ENCODE measurements at places on chromosomes 4 and X.

GRCh38 chr4:169174247-169174646, 96.5 kb downstream of the SH3RF1 start:
- no peak for DNase-seq

DNA sequence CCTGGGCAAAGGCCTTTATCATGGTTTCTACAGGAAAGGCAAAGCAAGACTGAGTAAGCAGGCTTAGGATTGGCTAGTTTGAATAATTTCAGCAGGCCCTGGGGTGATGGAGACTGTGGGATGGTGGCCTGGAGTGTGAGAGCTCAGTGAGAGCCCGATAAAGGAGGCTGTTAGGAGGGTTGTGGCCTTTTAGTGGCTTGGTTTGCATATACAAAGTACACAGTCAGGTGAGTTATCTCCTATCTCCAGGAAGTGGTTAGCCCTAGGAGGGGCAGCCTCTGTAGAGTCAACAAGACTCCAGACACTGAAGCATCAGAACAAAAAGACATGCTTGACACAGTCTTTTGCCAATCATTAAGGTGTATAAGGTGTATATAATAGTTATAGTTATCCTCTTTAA, 157.2 kb downstream of the CFAP299 start:
- peak; percentile 45 for DNase-seq

GRCh38 chr4:37993806-37994205, 33.6 kb downstream of the PTTG2 start:
- DNase-seq = no peak

DNA sequence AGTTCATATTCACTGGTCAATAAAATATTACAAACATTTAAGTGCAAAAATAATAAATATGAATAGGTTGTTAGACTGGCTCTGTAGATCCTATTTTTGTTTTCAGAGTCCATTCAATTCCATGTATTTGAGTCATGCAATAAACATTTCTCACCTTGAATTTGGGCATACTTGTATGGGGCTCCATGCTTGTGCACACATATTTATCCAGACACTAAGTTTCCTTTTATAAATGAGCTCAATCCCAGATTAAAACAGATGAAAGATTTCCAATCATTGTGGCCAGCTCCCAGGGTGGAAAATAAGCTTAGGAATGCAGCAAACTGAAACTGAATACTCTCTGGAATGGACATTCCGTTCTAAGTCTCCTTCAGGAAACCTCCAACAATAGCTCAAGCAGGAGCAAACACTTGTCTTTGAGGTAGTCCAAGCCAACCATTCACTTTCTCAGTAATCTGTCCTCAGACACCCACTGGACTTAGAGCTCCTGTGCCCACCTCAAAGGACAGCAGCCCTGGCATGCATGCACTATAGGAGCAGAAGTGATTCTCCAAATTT, 16.4 kb downstream of the DMD start:
- DNase-seq = no peak

DNA sequence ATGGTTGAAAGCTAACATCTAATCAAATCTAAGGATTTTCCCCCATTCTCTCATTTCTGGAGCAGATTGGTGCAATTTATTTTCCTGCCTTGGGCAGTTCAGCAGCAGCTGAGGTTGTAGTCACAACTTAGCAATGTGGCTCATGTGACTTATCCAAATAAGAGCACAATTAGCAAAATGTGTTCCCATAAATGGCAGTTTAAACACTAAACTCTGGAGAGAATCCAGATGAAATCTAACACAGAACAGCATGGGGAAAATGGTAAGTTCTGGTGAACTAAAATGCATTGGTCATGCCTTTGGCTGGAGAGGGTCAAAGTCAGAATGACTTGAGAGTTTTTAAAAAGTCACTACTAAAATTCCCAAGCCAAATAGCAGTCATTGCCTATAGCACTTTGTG, 422.6 kb upstream of the DIPK2B start:
- no peak for DNase-seq

- no peak for DNase-seq
These were observed 41.8 kb downstream of the FIP1L1 start for GRCh38 chr4:53419208-53419607.

DNA sequence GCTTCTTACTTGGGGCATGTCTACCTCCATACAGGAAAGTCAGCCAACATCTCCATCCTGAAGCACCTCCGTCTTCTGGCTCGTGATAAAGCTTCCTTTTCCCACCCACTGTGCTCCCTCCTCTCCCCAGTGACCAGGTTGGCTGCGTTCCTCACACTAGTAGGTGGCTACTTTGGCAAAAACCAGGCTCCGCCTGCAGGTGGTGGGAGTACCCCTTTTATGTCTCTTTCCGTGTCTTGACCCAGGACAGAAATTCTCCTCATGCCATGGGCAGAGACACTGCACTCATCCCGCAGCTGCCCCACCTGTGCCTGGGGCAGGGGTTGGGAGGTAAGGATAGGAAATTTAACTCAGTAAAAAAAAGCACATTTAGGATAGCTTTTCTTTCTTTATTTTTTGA, 50.9 kb downstream of the ENPP6 start:
- DNase-seq = no peak

- no peak for DNase-seq
These were observed 1.0 kb upstream of the USP27X start for GRCh38 chrX:49878128-49878833.

GRCh38 chrX:118521435-118521834, 25.8 kb downstream of the DOCK11 start:
- DNase-seq = no peak

- no peak for DNase-seq
These were observed 15.5 kb upstream of the CYLC1 start for GRCh38 chrX:83845397-83845796.

- no peak for DNase-seq
These were observed 130.6 kb downstream of the FBXO8 start for GRCh38 chr4:174152717-174153466.

DNA sequence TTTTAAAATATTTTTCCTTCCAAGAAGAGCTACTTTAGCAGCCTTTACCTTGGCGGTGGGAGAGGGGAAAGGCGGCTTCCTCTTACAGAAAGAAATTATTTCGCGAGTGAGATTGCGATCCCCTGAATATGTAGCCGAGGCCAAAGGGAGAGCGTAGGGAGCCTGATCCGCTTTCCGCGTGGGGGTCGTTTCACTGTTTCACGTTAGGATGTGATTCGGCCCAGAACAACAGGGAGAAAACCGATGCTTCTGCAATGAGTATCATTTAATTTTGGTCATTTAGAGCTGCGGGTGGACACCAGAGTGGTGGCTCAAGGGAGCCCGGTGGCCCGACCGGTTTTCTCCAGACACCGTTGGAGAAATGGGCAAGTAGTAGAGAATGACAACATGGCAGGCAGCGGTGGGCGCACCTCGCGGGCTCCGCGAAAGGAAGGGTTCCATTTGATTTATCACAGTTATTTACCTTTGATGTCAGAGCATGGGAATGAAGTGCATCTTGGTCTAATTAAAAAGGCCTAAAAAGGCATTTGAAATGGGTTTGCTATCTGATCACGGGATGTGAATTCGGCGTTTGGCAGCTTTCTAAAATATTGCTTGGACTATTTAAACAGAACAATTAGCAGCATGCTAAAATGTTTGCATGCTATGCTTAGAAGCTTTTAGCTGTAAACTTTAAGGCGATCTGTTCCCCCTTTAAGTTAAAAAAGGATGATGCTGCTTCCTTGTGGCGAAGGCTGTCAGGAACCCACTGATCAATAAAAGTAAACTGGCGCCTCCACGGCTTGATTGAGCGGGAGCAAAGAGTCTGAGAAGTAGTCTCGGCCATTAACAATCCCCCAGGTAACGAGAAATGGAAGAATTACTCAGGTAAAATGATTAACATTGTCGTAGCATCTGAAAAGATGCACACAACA, 2.0 kb upstream of the PCDH19 start:
- DNase-seq = no peak

GRCh38 chr4:25666031-25666630, 10.5 kb downstream of the SLC34A2 start:
- no peak for DNase-seq

DNA sequence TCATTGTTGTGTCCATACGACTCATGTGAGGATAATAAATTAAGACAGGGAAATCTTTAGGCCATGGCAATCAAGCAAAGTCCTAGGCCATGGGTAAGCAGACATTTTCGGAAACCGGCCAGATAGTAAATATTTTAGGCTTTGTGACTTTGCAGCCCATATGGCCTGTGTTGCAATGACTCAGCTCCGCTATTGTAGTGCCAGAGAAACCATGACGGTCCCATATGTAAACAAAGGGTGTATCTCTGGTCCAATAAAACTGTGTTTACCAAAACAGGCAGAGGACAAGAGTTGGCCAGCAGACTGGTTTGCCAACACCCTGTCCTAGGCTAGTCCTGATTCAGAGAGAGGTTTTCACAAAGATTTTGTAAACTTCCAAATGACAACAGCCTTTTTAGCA, 5.0 kb downstream of the FAM114A1 start:
- DNase-seq = peak; percentile 88

- DNase-seq = no peak
These were observed 984.6 kb upstream of the TENM3 start for GRCh38 chr4:181258569-181258968.

GRCh38 chrX:49877397-49878101, 1.7 kb upstream of the USP27X start:
- no peak for DNase-seq

- DNase-seq = no peak
These were observed 14.1 kb upstream of the SEC24D start for GRCh38 chr4:118849867-118850487.

- no peak for DNase-seq
These were observed 37.7 kb upstream of the C4orf17 start for GRCh38 chr4:99473131-99473530.

- no peak for DNase-seq
These were observed 83.4 kb downstream of the MSN start for GRCh38 chrX:65750674-65751469.

DNA sequence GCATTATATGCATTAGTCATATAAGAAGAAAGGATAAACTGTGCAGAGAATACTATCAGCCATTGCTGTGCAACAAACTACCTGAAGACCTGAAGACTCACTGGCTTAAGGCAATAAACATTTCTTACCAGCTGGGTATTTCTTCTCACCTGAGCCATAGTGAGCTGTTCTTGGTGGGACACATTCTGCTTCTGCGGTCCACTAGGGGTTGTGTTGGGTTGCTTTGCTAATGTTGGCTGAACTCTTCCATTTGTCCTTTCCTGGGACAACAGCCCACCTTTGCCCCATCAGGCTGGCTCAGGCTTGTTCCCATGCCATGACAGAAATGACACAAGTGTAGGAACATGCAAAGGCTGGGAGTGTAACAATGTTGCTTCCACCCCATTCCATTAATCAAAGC, 388.6 kb downstream of the PCDH7 start:
- no peak for DNase-seq

DNA sequence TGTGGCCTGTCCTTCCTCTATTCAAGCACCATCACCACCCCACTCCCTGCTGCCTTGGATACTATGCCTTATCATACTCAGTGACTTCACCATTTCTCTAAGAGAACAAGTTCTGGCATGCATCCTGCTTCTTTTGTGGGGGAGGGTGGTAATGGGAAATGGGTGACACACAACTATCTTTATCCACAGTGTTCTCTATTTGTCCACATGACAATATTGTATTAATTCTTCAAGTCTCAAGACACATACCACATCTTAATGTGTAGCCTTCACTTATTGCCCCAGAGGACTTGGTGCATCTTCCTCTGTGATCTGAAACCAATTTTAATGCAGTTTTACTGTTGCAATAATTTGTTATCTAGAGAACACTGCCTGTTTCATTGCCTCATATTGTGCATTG, 29.3 kb upstream of the UGT2B7 start:
- DNase-seq = no peak

DNA sequence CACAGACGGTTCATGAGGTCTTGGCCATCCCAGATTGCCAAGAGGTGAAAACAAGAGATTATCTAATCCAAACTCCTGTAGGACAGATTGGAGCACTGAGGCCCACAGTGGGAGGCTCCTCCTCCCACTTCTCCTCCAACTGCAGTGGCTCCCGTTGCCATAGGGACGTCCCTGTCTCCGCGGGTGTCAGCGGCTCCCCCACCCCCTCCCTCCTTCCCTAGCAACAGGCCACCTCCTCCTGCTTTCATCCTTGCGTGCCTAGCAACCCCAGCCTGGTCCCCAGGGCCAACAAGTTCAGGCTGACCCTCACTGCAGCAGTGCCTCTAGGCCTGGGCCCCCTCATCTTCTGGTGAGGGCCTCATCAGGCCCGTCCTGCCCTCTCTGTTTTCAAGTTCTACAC, 6.8 kb upstream of the IQSEC2 start:
- DNase-seq = peak; percentile 15

DNA sequence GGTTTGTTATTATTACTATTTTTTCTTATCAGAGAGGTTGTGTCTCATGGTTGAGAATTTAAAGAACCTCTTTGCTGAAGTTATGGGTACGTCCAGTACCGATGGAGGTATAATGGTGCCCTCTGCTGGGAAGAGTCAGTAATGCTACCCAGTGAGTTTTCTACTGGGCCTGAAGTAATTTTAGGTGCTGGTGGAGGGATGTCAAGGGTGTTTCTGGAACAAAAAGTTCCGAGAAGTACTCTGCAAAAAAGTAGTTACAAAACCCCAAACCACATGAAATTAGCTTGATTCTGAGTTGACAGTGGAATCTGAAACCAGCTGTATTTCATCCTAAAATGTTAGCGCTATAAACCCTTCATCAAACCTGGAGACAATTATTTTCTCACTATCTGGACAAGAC, 102.5 kb upstream of the MID1 start:
- DNase-seq = no peak

GRCh38 chrX:136708348-136708747, 60.4 kb downstream of the CD40LG start:
- no peak for DNase-seq

GRCh38 chr4:142095886-142096605, 459.7 kb downstream of the IL15 start:
- DNase-seq = peak; percentile 68

GRCh38 chr4:168502861-168503260, 6.0 kb downstream of the PALLD start:
- DNase-seq = no peak

GRCh38 chr4:8770518-8771257, 101.0 kb downstream of the HMX1 start:
- no peak for DNase-seq

GRCh38 chr4:7752649-7753048, 187.0 kb downstream of the AFAP1 start:
- DNase-seq = no peak

- no peak for DNase-seq
These were observed 137.8 kb upstream of the SLC4A4 start for GRCh38 chr4:71201057-71201456.

GRCh38 chr4:62408454-62408853, 1208.3 kb downstream of the ADGRL3 start:
- DNase-seq = no peak

DNA sequence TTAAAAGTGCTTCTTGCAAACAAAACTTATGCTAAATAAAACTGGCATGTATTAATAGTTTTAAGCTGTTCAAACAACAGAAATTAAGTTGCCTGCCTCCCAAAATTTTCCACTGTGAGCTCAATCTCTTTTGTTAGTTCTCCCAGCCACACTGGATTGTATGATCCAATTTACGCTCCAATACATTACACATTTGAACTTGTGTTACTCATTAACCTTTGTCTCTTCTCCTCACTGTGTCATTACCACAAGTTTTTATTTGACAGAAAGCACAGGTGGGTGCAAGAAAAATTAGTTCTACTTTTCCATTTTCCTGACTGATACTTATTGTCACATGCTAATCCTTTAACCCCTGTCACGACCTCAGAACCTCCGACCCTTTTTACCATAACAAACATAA, 55.5 kb downstream of the SHISA3 start:
- DNase-seq = no peak
